Thoracic aorta (tissue), 2 donors: ENCODE measurements at places on chromosomes 3 and 15. TPM values are rescaled to one million over a fixed set of nuclear protein-coding genes. Genes with fewer than 3 reads are reported as not detected.

DNA sequence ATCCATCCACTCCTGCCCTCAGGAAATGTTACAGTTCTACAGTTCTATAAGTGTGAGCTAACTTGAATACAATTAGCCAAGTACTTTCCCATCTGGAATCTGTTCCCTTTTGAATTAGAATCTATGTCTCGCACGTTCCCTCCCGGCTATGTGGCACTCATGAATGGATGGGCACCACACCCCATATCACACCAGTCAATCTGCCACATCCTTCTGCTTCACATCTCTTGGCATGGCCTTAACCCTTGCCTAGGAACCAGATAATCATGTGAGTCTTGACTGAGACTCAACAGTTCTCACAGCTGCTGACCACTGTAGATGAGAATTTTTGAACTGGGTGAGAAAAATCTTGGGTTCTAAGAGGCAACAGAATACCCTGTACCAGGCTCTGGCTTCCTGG, 180.2 kb downstream of the TNIK start:
- DNase-seq: no peak

DNA sequence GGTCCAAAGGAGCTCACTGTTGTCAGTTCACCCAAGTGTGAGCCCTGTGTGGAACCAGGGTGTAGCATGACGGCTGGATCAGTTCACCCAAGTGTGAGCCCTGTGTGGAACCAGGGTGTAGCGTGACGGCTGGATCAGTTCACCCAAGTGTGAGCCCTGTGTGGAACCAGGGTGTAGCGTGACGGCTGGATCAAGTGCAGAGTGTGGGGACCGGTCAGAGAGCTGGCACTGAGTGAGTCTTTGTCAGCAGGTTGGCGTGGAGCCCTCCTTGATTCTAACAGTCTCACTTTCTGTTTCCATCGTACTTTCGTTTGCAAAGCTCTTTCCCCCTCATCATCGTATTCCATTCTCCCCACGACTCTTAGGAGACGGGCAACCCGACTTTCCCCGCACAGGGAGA, 57.9 kb upstream of the DLG1 start:
- DNase-seq: no peak

GRCh38 chr3:14716591-14716990, 41.6 kb downstream of the C3orf20 start:
- DNase-seq: no peak

- DNase-seq: no peak
Observed at GRCh38 chr3:43190670-43191069, 84.8 kb upstream of the POMGNT2 start.

GRCh38 chr15:88881775-88882174, 13.6 kb downstream of the HAPLN3 start:
- DNase-seq: no peak

DNA sequence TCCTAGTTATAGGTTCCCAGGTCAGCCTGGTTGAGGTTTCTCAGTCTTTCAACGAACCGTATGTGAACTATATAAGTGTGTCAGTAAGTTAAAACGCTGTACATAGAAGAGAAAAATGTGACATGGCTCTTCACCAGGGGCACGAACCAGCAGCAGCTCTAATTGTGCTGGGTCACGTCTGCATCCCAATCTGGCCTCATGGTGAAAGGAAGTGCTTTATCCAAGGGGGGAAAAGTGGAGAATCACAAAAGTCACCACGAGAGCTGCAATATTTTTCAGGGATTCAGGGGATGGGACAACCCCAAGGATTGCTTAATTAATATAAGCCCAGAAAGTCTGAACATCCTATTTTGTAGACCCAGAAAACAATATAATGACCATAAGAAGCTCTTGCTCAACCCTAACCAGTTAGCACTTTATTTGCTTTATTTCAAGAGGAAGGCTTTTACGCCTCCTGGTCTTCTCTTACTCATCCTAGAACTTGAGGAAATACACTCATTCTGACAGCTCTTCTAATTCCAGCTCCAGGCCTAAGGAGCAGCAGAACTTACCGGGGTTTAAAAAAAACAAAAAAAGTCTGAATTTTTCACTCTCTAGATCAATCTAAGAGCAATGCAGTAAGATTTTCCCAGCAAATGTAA, 16.5 kb downstream of the ANXA2 start:
- no peak for DNase-seq

DNA sequence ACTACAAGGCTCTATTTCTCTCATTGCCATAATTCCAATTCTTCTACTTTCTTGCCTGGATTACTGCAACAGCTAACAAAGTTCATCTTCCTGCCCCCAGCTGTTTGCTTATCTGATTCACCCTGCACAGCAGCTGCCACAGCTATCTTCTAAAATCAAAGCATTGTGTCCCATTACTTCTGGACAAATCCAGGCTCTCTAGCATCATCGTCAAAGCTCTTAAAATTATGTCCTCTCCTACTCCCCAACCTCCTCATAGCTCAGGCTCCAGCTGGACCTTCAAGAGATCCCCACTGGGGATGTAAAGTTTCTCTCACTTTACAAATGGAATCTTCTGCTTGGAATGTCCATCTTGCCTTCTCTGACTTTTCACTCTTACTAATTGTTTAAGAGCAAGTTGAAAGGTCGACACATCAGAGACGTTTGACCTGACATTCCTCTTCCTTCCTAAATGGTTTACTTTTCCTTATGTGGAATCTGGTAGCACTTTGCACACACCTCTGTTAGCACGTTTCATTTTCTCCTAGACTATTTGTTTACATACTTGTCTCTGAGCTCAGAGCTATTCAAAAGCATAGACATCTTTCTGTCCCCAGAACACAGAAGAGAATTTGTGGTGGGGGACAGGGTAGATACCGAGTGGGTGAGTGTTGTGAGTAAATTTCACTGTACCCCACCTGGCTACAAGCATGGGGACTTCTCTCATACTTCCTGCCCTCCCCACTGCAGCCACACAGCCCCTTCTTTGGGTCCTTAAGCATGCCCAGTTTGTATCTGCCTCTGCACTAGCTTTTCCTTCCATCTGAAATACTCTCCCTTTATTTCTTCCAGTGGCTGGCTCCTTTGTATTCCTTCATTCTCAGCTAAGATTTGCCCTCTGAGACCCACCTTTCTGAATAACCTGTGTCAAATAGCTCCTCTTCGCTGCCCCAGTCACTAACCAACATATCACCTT, 77.9 kb downstream of the SERPINI1 start:
- DNase-seq: no peak

GRCh38 chr15:64696481-64696880, 78.9 kb downstream of the RBPMS2 start:
- no peak for DNase-seq

GRCh38 chr15:43410572-43411214, 39.8 kb downstream of the TUBGCP4 start:
- DNase-seq: no peak

GRCh38 chr3:52366527-52366926, 50.4 kb downstream of the DNAH1 start:
- DNase-seq: no peak

- DNase-seq: no peak
Observed at GRCh38 chr3:184757022-184757651, 45.3 kb upstream of the MAGEF1 start.

DNA sequence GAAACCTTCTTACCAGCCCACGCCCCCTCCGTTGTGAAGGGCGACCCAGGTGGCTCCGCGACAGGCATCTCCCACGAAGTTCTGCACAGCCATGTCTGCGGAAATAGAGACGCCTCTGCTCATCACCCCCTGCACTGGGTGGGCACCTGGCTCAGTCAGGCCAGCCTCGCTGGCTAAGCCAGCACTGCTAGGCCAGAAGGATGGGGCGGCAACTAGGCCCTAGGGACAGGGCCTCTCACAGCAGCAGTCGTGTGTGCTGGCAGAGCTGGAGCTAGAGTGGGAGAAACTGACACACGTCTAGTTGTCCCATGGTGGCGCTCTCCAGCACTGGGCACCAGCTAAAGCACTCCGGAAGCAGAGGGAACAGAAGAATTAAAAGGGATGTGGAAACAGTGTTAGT, 12.5 kb upstream of the ZXDC start:
- DNase-seq: no peak

DNA sequence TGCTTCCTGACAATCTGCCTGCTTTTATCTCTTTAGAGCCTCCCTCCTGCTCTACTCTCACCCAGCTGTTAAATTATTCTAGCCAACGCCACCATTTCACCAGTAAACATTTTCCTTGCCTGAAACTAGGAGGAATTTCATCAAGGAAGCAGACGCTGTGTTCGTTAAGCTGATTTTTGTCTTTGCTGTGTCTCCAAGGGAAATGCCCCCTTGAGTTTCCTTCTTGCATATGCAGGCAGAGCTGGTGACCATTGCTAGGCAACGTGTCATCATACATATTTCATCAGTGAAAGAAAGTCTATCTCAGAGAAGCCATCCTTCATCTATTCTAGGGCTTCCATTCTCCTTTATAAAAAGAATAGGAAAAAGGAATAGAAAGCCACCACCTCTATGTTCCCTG, 87.0 kb upstream of the ST8SIA2 start:
- DNase-seq: no peak

GRCh38 chr3:111238885-111239284, 167.3 kb downstream of the NECTIN3 start:
- DNase-seq: no peak

- no peak for DNase-seq
Observed at GRCh38 chr3:97439373-97439772, 325.2 kb upstream of the ARL6 start.

DNA sequence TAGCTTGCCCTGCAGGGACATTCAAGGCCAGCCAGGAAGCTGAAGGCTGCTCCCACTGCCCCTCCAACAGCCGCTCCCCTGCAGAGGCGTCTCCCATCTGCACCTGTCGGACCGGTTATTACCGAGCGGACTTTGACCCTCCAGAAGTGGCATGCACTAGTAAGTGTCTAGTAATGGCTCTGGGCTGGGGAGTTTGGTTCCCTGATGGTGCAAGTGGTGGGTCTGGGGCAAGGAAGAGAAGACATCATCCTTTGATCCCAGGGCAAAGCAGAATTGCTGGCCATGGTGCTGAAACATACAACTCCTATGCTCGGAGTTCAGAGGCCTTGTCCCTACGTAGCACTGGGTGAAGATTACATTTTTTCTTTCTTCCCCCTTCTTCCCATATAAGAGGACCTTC, 311.4 kb downstream of the EPHB1 start:
- DNase-seq: no peak

GRCh38 chr3:183815951-183816475, 9.4 kb downstream of the MAP6D1 start:
- no peak for DNase-seq

DNA sequence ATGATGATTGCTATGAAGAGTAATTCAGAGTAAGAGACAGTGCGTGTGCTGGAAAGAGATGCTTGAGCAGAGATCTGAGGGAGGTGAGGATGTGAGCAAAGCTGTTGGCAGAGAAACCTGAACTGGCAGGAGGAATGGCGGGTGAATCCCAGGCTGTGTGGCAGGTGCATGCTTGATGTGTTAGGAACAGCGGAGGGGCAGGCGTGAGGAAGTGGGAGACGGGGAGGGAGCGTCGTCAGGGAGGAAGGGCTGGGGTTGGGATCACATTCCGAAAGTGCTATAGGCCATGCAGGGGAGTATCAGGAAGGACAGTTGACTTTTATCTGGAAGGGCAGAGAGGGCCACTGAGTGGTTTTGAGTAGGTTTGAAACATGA, 8.6 kb downstream of the GABRA5 start:
- DNase-seq: no peak

DNA sequence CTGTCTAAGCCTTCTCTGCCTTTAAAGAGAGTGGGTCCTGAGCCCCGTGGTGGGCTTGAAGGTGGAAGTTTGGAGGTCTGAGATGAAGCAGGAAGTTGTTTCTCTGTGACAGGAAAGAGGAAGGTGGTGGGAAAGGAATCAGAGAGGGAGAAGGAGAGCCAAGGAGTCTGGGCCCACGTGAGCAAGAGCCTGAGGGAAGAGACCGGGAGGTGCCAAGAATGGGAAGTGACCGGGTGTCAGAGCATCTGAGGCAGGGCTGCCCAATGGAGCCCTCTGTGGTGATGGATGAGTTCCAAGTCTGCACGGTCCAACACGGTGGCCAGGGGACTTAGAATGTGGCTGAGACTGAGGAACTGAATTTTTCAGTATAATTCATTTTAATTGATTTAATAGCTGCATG, 24.6 kb downstream of the ALDH1L1 start:
- DNase-seq: no peak

DNA sequence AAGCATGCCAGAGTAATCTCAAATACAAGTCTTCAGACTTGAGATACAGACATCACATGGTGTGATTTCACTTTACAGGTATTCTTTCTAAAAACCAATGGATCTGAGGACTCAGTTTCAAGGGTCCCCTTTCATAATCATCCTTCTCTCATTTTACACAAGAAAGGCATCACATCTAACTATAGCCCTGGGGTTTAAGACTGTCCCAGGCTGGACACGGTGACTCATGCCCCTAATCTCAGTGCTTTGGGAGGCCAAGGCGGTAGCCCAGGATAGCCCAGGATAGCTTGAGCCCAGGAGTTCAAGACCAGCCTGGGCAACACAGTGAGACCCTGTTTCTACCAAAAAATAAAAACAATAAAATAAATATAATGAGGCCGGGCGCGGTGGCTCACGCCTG, 36.4 kb downstream of the UBP1 start:
- no peak for DNase-seq

DNA sequence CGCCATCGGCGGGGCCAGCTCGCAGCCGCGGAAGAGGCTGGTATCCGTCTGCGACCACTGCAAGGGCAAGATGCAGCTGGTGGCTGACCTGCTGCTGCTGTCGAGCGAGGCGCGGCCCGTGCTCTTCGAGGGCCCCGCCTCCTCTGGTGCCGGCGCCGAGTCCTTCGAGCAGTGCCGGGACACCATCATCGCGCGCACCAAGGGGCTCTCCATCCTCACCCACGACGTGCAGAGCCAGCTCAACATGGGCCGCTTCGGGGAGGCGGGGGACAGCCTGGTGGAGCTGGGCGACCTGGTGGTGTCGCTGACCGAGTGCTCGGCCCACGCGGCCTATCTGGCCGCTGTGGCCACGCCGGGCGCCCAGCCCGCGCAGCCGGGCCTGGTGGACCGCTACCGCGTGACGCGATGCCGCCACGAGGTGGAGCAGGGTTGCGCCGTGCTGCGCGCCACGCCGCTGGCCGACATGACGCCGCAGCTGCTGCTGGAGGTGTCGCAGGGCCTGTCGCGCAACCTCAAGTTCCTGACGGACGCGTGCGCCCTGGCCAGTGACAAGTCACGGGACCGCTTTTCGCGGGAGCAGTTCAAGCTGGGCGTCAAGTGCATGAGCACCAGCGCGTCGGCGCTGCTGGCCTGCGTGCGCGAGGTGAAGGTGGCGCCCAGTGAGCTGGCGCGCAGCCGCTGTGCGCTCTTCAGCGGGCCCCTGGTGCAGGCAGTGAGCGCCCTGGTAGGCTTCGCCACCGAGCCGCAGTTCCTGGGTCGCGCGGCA, 1.8 kb downstream of the TLNRD1 start:
- no peak for DNase-seq

GRCh38 chr3:151357463-151357850, 27.1 kb downstream of the P2RY12 start:
- no peak for DNase-seq

SLC24A5 gene
- not detected for total RNA-seq

COLQ gene
- total RNA-seq: 3.2 TPM

HAPLN3 gene
- 111 TPM for total RNA-seq

ATRIP gene
- total RNA-seq: 8.3 TPM

ISLR gene
- 76.8 TPM for total RNA-seq

MKRN2OS gene
- not detected for total RNA-seq

GOLGA8K gene
- total RNA-seq: not detected

CCNB2 gene
- total RNA-seq: 0.42 TPM

SLC6A11 gene
- not detected for total RNA-seq

PYGO1 gene
- 14.0 TPM for total RNA-seq

GPR176 gene
- 88.0 TPM for total RNA-seq
